Trophoblast cell (in vitro differentiated cells and primary cell): ENCODE measurements at places on chromosomes 4 and X.

GRCh38 chr4:7390906-7391636 is 43.7 kb downstream of the PSAPL1 start:
- no peak for DNase-seq

GRCh38 chr4:2592572-2592971 is 56.1 kb downstream of the FAM193A start:
- DNase-seq, result no peak

DNA sequence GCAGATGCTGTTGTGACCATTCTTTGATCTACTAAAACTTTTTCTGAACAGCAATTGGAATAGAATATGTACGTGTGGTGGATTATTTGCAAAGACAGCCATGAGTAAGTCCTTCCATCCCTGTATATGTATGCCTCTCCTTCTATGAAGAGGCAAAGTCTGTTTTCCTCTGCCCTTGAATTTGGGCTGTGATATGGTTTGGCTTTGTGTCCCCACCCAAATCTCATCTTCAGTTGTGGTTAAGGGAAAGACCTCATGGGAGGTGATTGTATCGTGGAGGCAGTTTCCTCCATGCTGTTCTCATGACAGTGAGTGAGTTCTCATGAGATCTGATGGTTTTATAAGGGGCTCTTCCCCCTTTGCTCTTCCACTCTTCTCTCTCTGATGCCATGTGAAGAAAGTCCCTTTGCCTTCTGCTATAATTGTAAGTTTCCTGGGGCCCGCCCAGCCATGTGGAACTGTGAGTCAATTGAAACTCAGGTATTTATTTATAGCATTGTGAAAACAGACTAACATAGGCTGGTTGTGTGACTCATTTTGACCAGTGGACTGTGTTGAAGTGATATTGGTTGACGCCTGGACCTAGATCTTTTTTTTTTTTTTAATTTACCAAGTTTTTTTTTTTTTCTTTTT is 108.3 kb upstream of the CAMK2D start:
- no peak for DNase-seq

GRCh38 chrX:9298221-9298620 is 166.6 kb upstream of the TBL1X start:
- DNase-seq, result no peak

DNA sequence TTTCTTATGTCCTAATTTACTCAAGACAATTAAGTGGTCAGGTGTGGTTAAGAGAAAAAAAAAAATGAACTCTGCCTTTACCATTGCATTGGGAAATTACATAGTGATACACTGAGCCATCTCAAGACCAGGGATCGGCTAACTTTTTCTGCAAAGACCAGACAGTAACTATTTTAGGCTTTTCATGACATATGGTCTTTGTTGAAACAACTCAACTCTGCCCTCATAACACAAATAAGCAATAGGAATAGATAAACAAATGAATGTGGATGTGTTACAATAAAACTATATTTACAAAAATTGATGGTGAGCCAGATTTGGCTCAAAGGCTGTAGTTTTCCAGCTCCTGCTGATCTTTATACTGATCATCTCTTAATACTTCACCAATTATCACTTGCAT is 632.6 kb upstream of the INTU start:
- DNase-seq, result no peak

DNA sequence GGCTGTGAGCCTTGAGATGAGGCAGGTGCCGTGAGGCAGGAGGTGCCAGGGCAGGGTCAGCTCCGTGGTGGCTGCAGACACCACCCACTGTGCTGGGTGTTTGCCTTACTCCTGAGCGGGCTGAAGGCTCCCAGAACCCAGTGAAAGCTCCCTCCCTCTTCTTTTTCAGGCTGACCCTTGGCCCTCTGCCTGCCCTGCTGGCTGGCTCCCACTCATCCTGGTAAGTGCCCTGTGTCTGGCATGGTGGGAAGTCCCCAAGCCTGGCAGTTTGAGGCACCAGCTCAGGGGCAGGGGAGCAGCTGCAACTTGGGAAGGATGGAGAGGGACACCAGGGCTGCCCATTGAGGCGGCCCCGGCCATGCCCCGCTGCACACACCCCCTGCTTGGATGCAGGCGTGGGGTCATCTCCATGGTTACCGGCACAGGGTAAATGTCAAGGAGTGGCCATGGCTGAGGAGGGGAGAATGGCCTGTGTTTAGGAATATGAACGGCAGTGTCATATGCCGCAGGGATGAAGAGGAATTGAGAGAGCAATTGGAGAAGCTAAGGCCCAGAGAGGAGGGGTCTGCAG is 16.8 kb downstream of the SH3BP2 start:
- DNase-seq, result no peak
